ENCODE measurements at places on chromosomes 7 and 10.

DNA sequence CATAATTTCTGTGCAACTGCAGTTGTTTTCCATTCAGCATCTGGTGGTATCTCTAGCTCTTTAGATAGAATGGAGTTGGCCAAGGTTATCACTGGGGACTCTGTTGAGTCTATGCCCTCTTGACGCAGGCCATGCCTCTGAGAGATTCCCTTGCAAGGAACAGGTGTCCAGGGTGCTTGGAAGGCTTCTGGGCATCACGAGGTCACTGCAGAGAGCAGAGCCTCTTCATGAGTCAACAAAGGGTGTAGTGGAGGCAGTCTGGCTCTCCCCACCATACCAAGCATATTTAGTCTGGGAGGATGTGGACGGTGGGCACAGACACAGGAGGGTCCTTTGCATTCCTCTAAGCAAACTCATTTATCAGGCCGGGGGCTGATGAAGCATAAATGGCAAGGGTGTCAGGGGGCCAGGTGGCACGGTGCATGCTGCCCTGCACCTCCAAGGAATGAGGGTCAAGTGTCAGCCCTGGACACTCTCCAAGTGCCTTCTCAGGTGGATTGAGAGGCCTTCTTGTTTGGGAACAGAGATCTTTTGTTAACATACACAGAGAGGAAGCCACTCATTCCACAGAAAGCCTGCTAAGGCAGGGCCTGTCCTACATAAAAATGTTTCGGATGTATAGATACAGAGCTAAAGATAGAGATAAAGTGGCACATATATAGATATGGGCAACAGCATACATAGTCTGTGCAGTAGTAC lies 328.6 kb downstream of the INHBA start:
- no peak for DNase-seq

DNA sequence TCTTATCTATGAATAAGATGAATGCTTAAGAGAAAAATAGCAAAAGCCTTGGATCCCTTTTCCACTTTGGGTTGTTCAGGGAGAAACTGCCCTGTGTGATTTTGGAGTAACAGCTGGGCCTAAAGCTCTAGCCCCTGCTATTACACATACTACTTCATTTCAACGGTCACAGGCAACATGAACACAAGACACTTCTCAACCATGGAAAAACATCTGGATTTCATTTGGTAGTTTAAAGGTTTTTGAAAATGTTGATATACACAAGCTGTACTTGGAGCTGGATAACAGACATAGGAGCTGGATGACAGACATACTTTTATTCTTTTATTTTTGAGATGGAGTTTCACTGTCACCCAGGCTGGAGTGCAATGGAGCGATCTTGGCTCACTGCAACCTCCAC lies 2.7 kb upstream of the CHUK start:
- no peak for DNase-seq

DNA sequence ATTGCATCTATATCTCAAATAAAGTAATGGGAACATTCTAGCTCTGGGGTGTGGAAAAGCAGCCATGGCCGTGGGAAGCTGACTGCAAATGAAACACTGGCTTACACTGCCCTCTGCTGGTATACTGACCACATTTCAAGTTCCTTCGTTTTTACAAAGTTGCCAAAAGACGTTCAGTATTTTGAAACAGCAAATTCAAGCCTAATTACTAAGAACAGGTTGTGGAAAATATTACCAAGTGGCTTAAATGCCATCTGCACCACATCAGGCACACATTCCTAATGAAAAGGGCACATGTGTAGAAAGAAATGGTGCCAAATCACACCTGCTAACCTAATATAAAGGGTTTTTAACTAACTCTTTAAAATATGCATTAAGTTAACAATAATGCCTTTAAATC lies 83.9 kb downstream of the JAZF1 start:
- DNase-seq = peak; percentile 8

- DNase-seq = no peak
These were observed 254.6 kb downstream of the TNS3 start for GRCh38 chr7:47327346-47327697.

GRCh38 chr7:130941322-130942210 lies 207.6 kb upstream of the KLF14 start:
- no peak for DNase-seq

GRCh38 chr10:27225642-27226257 lies 14.8 kb downstream of the ACBD5 start:
- no peak for DNase-seq

DNA sequence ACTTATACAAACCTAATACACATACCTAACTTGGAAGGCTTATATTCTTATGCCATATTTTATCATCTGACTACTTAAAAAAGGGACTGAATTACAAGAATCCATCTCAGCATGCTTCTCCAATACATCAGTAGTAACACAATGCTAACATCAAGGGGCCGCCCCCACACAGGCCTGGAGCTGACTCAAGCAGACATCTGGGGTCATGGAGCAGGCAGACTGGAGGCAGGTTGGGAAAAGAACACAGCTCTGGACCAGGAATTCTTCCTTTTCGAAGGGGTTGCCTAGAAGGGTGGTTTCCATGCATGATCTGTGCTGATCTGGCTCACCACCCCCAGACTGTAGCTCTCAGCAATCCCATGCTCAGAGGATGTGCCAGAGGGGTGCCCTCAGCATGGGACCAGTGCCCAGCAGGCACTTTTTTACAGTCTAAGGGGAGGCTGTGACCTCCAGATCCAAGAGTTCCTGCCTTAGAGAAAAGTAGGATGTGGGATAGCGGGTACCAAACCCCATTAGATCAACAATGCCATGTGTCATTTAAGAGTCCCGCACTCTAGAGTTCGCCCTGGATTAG lies 26.1 kb upstream of the DUSP5 start:
- DNase-seq = no peak

GRCh38 chr10:20343036-20343435 lies 526.8 kb downstream of the PLXDC2 start:
- DNase-seq = no peak

GRCh38 chr10:51075043-51075872 lies 971 bp downstream of the PRKG1 start:
- no peak for DNase-seq

GRCh38 chr10:110834629-110835301 lies 37.0 kb upstream of the PDCD4 start:
- DNase-seq = no peak

GRCh38 chr10:45558425-45558824 lies 114.1 kb downstream of the ZFAND4 start:
- DNase-seq = no peak

- no peak for DNase-seq
These were observed 55.2 kb downstream of the RAPGEF5 start for GRCh38 chr7:22301790-22302189.

GRCh38 chr7:39565538-39565937 lies 666 bp upstream of the YAE1 start:
- DNase-seq = no peak

DNA sequence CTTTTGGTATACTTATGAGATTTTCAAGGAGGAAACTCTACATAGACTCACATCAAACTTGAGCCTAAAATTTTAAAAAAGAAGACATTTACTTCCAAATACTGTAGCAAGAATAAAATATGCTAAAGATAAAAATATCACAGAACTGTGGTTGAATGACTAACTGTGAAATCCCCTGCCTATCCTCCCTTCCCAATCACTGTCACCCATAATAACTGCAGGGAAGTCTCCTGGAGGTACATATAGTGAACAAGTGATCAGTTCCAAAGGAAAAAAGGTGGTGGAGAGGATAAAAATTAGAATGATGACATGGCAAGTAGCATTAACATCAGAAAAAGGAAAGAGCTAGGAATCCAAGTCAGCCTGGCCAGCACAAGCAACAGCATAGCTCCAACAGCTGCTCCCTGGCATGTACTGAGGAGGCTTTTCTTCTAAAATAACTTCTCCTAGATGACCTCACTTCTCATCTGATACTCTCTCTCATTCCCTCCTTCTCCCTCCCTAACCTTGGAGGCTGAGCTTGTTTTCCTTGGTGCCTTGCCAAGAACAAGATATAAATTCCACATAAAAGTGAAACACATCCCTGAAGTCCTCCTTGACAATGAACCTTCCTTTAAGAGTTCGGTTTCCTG lies 124.0 kb downstream of the IQUB start:
- no peak for DNase-seq

- DNase-seq = no peak
These were observed 436 bp downstream of the GNB2 start for GRCh38 chr7:100673942-100674410.

Data from stimulated activated CD4-positive, alpha-beta T cell treated with anti-CD3 and anti-CD28 coated beads, Interleukin-12 subunit alpha, Interleukin-12 subunit beta, amount 100 ng/mL, for 24 hours (primary cell).